GM12864 (cell line): ENCODE measurements at places on chromosomes 6 and 20.
A peak's percentile ranks its signal among the peaks of the same experiment; 100 is the strongest.

DNA sequence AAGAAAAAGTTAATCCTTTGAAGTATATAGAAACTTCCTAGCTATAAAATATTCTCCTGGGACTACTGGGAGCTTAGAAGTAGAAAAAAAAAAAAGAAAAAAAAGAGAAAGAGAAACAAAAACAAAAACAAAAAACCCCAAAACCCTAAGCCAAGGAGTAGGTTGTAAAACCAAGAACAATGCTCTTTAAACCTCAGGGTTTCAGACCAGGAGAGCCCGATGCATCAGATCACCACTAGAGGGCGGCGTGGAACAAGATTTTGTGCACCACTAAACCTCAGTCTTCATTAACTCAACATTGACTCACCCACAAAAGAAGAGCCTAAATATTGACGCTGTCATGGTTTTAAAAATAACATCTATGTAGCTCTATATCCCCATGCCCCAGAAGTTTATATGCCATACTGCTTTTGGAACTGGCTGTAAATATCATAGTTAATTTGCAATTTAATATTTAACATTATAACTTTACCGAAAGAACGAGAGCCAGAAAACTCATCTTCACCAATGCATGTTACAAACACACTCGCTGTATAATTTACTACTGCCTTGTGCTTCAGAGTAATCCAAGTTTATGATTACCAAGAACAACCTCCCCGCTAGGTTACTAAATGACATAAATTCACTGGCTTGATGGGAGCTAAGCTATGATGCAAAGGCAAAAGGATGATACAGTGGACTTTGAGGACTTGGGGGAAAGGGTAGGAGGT is 19.2 kb downstream of the MCUR1 start:
- DNase-seq: peak; percentile 57

DNA sequence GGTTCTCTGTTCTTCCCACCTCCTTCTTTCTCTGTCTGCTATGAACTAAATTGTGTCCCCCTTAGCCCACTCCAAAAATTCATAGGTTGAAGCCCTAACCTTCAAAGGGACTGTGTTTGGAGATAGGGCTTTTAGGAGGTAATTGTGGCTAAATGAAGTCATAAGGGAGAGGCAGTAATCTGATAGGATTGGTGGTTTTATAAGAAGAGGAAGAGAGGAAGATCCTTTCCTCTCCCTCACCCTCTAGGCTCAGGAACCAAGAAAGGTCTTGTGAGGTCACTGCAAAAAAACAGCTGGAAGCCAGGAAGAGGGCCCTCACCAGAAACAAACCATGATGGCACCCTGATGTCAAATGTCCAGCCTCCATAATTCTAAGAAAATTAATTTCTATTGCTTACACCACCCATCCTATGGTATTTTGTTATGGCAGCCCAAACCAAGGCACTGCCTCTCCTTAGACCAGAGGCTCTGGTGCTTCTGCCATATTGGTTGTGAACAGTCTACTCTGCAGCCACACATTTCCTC is 135.1 kb upstream of the COL21A1 start:
- DNase-seq: no peak

DNA sequence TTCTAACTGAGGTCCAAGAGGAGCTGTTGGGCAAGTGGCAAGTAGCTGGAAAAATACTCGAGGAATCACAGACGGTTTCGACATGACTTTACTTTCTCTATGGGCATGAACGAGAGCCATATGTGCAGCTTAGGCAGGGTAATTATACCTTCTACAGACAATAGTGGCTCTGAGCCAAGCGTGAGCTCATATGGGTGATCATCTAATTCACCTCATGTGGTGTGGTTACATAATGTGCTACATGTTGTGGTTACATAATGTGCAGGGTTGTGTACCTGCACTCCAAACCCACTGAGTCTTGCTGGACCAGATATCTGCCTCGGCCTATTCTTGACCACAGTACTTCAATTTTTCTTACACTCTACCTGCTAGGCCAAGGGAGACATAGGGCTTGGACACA is 771.7 kb upstream of the EYS start:
- DNase-seq: no peak

GRCh38 chr20:44963325-44964215 is 2.7 kb upstream of the STK4 start:
- no peak for DNase-seq

DNA sequence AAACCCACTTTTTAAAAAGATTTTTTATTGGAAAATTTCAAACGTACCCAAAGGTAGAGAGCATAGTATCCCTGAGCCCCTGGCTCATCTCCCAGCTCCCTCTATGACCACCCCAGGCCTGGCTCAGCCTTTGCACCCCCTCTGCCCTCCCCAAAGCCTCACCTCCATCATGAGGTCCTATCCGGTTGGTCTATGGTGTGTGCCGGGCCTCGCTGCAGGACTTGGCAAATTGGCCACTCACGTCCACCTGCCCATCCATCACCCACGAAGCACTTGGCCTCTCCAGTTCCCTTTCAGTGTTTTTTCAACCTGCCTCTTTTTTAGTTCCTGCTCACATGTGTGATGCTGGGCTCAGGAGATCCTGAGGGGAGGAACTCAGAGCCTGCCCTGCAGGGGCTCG is 147.4 kb downstream of the CDH4 start:
- DNase-seq: no peak

- DNase-seq: no peak
Measured at GRCh38 chr6:62528894-62529526, 243.0 kb upstream of the KHDRBS2 start.
